ENCODE measurements at places on chromosomes 3 and 15.

GRCh38 chr3:102630531-102630930 is 195.7 kb downstream of the ZPLD1 start:
- H3K27me3 ChIP-seq = no peaks in the 10 kb centered on the region
- no peaks in the 10 kb centered on the region for H3K36me3 ChIP-seq
- H3K4me3 ChIP-seq = no peak overlapping the region
- no peak for DNase-seq
- H3K27ac ChIP-seq = no peak overlapping the region

GRCh38 chr3:13285007-13285567 is 135.0 kb downstream of the NUP210 start:
- no peak for DNase-seq
- H3K27ac ChIP-seq = no peak overlapping the region
- H3K27me3 ChIP-seq = no peaks in the 10 kb centered on the region
- no peaks in the 10 kb centered on the region for H3K36me3 ChIP-seq
- no peak overlapping the region for H3K4me3 ChIP-seq

DNA sequence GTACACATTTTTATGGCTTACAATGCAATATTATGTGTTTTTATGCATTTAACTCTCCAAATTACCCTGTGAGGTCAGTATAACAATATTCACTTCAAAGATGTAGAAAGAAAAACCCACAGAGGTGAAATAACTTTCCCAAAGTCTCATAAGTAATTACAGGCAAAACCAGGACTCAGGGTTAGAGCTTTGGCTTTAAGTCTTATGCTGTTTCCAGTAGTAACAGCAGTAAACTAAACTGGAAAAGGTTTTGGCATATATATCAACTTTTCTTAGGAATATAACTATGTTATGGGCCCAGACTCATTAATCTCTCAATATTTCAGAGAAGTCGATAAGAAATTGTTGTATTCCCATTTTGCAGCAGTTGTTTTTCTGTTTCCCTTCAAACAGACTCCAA is 206.3 kb upstream of the KCNMB2 start:
- H3K36me3 ChIP-seq = no peaks in the 10 kb centered on the region
- H3K27ac ChIP-seq = no peak overlapping the region

- no peak overlapping the region for H3K27ac ChIP-seq
- peak overlapping the region; percentile 48 for H3K4me3 ChIP-seq
- H3K27me3 ChIP-seq = peaks cover 66% of the 10 kb centered on the region
- no peaks in the 10 kb centered on the region for H3K36me3 ChIP-seq
- H3K4me1 ChIP-seq = peaks cover 26% of the 10 kb centered on the region
Measured at GRCh38 chr3:168250415-168250861, 154.7 kb upstream of the GOLIM4 start.

GRCh38 chr15:58864602-58865424 is 68.7 kb downstream of the SLTM start:
- DNase-seq = no peak
- no peaks in the 10 kb centered on the region for H3K36me3 ChIP-seq
- H3K27ac ChIP-seq = no peak overlapping the region
- H3K4me1 ChIP-seq = peaks cover 11% of the 10 kb centered on the region
- H3K4me3 ChIP-seq = peak overlapping the region; percentile 55
- no peaks in the 10 kb centered on the region for H3K27me3 ChIP-seq

DNA sequence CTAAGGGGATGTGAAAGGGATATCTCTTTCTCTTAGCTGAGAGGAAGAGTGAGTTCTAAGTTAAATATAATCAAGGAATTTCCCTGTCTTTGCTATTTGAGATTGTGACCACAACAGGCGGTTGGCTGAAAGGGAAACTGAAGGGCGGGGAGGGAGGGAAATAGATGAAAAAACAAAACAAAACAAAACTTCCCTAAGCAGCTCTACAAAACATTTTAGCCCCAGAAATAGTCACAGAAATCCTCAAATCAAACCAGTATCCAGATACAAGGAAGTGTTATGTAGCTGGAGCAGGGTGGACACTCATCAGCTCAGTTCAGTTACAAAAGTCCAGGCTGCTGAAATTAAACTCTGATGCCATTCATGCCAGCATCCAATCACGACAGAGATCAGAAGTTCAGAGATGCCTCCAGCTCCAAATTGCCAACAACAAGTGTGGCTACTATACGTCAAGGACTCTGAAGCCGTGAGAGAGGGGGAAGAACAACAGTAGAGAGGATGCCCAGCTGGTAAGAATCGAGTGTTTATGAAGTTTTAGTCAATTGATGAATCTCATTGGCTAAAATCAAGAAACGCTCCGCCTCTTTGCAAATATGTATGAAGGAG is 319 bp upstream of the TP63 start:
- H3K4me1 ChIP-seq = no peaks in the 10 kb centered on the region
- H3K4me3 ChIP-seq = no peak overlapping the region
- no peak for DNase-seq

DNA sequence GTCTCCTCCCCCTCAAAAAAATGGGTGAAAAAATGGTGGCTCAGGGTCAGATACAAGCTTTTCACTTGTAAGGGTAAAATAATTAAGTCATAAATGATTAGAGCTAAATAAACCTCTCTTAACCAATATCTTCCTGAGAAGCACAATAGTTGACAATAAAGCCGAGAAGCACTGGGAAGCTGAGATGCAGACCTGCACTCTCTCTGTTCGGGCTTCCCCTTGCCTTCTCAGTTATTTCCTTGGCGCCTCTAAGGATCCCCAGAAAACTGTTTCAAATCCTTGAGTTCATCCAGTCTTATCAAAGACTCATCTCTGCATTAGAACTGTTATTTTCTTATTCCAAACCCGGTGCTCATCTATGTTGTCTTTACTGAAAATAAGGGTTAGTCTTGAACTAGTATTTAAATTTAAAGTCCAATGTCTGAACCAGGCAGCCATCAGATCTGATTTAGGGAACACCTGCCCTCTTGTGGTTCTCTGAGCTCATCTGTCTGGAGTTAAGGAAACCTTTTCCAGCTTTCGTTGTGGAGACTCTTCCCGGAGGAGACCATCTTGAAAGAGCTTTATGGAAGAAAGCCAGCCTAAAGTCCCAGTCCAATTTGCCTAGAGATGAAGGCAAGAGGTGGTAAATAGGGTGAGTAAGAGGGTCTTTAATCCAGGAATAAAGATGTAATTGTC is 256.4 kb upstream of the MCTP2 start:
- no peaks in the 10 kb centered on the region for H3K27me3 ChIP-seq
- H3K27ac ChIP-seq = no peak overlapping the region
- H3K4me3 ChIP-seq = no peak overlapping the region
- no peak for DNase-seq
- H3K36me3 ChIP-seq = no peaks in the 10 kb centered on the region

DNA sequence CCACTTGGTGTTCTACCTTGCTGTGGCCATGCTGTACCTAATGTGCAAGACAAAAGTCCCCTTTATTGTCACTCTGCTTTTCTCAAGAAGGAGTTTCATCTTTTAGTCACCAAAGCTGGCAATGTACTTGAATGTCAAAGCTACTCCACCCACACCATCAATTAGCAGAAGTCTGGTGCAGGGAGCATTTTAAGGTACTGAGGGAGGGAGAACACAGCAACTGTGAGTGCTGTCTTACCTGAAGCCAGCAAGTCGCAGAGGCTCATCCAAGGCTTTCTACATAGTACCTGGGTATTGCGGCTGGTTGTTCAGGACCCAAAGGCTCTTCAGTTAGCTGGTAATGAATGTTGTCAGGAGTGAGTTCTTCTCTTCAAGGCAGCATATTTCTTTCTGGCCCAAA is 820.4 kb downstream of the OTOL1 start:
- H3K36me3 ChIP-seq = no peaks in the 10 kb centered on the region
- no peak overlapping the region for H3K4me3 ChIP-seq
- no peak for DNase-seq
- no peaks in the 10 kb centered on the region for H3K27me3 ChIP-seq
- no peak overlapping the region for H3K27ac ChIP-seq

DNA sequence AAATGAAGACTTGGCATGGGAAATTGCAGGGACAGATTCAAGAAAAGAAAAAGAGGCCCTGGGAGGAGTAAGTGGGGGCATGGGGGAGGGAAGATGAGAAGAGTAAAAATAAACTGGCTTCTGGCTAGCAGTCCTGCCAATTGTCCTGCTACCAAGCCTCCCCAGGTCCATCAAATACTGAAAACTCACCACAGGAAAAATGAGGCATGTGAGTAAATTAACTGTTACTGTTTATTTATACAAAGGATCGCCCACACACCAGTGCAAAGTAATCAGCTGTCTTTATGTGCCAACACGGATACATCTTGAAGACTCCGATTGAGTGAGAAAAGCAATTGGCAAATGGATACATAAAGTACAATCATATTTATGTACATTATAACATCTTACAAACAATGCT is 10.7 kb upstream of the KLHL25 start:
- H3K4me1 ChIP-seq = peaks cover 6% of the 10 kb centered on the region
- no peak overlapping the region for H3K27ac ChIP-seq
- DNase-seq = no peak
- H3K27me3 ChIP-seq = no peaks in the 10 kb centered on the region
- H3K36me3 ChIP-seq = no peaks in the 10 kb centered on the region
- H3K4me3 ChIP-seq = no peak overlapping the region

- H3K4me1 ChIP-seq = peaks cover 15% of the 10 kb centered on the region
- DNase-seq = no peak
- H3K4me3 ChIP-seq = no peak overlapping the region
Measured at GRCh38 chr3:71525391-71525790, 58.1 kb downstream of the FOXP1 start.

- H3K27ac ChIP-seq = no peak overlapping the region
- H3K4me1 ChIP-seq = peaks cover 19% of the 10 kb centered on the region
- no peak for DNase-seq
- H3K4me3 ChIP-seq = no peak overlapping the region
- peaks cover 5% of the 10 kb centered on the region for H3K36me3 ChIP-seq
- H3K27me3 ChIP-seq = no peaks in the 10 kb centered on the region
Measured at GRCh38 chr3:101643861-101644613, 32.9 kb downstream of the ZBTB11 start.

DNA sequence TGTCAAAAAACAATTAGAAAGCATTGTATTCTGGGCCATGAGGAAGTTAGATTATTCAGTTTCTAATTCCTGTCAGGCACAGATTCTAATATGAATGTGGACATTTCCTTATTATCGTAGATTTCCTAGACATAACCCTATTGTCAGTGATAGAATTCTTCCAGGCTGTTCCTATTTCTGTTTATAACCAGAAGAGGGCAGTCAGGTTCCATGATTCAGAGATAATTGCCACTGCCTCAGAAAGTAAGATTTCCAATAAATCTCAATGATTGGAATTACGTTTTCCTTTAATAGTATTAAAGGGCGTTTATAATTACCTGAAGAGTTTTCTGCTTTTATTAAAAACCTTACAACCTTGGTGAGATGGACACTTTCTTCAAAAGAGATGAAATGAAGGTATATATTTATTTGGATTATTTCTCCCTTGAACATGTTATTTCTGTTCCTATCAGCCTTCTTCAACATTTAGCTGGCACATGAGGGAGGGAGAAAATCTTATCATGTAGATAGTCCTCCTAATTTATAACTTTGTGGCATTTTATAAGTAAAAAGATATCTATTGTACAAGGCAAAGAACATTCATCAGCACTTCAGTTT is 439.2 kb downstream of the MCTP2 start:
- no peaks in the 10 kb centered on the region for H3K36me3 ChIP-seq
- H3K27ac ChIP-seq = peak overlapping the region; percentile 60
- no peaks in the 10 kb centered on the region for H3K27me3 ChIP-seq
- H3K4me3 ChIP-seq = no peak overlapping the region

GRCh38 chr3:19526071-19526470 is 377.8 kb downstream of the KCNH8 start:
- no peaks in the 10 kb centered on the region for H3K4me1 ChIP-seq
- no peak overlapping the region for H3K27ac ChIP-seq
- H3K36me3 ChIP-seq = no peaks in the 10 kb centered on the region
- H3K27me3 ChIP-seq = no peaks in the 10 kb centered on the region
- no peak overlapping the region for H3K4me3 ChIP-seq
- no peak for DNase-seq

- peaks cover 23% of the 10 kb centered on the region for H3K27me3 ChIP-seq
- no peaks in the 10 kb centered on the region for H3K36me3 ChIP-seq
- H3K4me1 ChIP-seq = peaks cover 12% of the 10 kb centered on the region
Measured at GRCh38 chr3:49869525-49870126, at the start of gene CAMKV. TSS of gene CAMKV (minus strand) at chr3:49869906. CDS start at chr3:49862388, 7,518 bp downstream.

DNA sequence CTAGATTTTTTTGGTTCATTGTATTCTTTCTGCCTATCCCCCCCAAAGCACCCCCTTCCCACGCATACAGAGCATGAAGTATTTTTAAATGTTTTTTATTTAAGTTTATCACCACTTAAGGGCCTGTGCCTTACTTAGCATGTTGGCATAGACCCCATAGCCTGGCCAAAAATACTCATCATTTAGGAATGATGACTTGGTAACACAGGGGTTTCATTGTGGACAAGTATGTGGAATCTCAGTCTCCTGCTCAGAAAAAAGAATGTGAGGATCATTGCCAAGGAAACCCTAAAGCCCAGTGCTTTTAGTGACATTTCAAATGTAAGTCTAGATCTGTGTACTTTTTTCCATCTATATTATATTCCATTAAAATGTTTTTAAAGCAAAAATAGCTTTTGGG is 146.3 kb downstream of the ALCAM start:
- no peak for DNase-seq
- no peaks in the 10 kb centered on the region for H3K36me3 ChIP-seq
- no peaks in the 10 kb centered on the region for H3K4me1 ChIP-seq
- no peak overlapping the region for H3K4me3 ChIP-seq

DNA sequence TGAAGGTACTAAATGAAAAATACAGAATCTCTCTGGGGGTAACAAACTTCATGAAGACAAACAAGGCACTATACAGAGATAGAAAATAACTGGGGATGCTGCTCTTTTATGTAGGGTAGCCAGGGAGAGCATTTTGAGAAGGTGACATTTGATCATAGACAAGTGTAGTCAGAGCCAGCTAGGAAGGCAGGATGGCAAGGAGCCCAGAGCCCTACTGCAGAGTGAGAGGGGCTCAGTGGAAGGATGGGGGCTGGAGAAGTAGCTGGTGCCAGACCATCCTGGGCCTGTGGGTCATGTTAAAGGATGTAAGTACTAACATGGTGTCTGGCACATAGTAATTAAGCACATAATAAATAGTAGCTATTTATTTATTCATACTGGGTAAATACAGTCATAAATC is 133.6 kb downstream of the MEIS2 start:
- H3K4me3 ChIP-seq = no peak overlapping the region
- no peaks in the 10 kb centered on the region for H3K36me3 ChIP-seq
- H3K27ac ChIP-seq = no peak overlapping the region
- no peak for DNase-seq
- H3K27me3 ChIP-seq = no peaks in the 10 kb centered on the region

- H3K27me3 ChIP-seq = no peaks in the 10 kb centered on the region
Measured at GRCh38 chr3:24937228-24937627, 442.6 kb upstream of the THRB start.

GRCh38 chr3:44125246-44125645 is 116.4 kb upstream of the TOPAZ1 start:
- no peaks in the 10 kb centered on the region for H3K27me3 ChIP-seq
- no peaks in the 10 kb centered on the region for H3K36me3 ChIP-seq
- no peak overlapping the region for H3K4me3 ChIP-seq
- no peak overlapping the region for H3K27ac ChIP-seq
- DNase-seq = no peak

DNA sequence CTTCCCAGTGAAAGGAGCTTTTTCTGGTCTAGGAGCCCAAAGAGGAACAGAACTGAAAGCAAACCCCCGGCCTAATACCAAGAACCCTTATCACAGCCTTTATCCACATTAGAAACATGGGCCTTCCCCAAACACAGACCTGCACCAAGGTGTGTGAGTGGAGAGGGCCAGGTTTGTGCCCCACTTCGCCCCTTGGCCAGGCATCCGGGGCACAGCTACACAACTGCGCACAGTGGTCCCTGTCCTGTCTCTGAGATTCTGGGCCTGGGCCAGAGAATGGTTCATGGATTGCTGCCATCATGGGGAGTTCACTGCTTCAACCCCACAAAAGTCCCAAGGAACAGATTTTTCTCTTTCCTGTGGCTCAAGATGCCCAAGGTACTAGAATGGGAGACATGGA is 125.5 kb upstream of the ABHD17C start:
- H3K36me3 ChIP-seq = no peaks in the 10 kb centered on the region
- DNase-seq = no peak
- no peaks in the 10 kb centered on the region for H3K4me1 ChIP-seq
